Activated T-cell treated with anti-CD3 and anti-CD28 coated beads for 48 hours (primary cell): ENCODE measurements at places on chromosomes 1 and 21.

DNA sequence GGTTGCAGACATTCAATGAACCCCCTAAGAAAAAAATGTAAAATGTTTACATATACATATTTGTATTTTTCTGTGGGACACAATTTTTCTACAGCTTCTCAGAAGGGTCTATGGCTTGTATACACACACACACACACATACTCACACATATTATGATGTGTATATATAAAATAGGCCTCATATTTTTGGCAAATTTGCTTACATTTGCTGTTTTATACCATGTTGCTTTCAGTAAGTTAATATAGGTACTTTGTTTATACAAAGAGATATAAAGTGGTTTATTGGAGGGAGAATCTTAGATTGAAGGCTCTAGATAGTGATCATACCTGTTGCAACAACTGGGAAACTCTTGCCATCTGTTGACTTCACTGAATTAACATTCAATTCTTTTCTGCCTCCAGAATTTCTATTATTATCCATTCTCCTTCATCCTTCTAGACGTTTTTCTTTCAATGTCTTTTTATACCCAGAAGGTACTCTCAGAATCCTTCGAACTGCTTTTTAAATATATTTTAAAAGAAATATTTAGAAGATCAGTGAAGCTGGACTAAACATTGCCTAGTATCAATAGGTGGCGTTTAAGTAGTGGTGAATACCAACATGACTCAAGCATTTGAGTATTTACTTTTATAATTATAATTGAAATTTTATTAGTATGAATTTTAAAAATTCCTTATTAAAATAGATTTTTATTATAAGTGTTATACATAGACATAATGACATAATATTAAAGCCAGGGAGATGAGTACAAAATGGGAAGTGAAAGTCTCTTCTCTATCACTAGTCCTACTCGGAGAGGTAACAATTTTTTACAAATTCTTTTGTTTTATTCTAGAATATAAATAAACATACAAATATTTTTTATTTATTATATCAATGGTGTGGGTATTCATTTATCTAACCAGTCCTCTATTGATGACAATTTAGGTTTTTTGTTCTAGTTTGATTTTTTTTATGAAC lies 10.2 kb downstream of the CD55 start:
- no peak for DNase-seq

DNA sequence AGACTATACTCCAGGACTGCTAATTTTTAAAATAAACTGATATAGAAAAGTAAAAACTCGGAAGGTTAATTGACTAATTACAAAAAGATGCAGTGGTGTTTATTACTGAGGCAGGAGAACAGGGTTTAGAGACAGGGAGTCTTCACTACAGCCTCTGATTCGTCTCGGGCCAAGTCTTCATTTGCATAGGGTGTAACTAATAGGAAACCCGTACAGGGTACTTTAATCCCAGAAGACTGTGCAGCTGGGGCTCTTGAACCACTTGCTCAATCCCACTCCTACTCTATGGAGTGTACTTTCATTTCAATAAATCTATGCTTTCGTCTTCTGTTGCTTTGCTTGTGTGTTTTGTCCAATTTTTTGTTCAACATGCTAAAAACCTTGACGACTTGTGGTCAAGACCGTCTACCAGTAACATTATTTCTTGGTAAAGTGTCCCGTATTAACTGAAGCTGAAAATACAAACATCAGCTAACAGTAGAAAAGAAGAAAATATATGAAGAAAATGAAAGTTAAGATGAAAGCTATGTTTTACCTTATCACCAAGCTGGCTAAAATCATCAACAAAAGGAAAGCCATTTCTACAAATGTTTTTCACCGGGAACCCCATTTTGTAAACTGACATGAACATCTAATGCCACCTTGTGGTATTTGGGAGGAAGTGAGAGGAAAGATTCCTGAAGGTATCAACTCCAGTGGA lies 8.0 kb downstream of the SDHB start:
- DNase-seq = no peak

DNA sequence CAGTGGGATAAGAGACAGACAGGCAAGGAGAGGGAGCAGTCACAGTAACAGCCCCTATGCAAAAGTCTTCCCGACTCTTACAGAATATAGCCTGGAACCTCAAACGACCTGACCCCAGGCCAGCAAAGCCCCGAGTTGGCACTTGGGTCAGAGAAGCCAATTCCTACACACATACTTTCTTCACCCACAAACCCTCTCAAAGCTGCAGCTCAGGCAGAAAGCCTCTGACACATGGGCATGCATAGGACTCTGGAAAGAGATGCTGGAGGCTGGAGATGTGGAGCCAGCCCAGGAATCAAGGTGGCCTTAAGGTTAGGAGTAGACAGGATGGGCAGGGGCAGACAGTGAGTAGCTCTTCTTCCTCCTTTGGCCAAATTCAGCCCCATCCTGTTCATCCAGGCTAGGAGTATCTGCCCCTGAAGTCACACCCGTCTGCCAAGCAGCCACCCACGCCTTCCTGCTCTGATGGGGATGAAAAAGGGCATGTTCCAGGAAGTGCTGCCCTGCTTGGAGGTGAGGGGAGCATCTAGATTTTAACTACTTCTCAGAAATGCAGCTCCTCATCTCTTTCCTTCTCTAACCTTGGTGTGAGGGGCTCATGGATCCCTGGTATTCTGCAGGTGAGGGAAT lies 7.8 kb downstream of the SLC41A1 start:
- DNase-seq = peak; percentile 50

DNA sequence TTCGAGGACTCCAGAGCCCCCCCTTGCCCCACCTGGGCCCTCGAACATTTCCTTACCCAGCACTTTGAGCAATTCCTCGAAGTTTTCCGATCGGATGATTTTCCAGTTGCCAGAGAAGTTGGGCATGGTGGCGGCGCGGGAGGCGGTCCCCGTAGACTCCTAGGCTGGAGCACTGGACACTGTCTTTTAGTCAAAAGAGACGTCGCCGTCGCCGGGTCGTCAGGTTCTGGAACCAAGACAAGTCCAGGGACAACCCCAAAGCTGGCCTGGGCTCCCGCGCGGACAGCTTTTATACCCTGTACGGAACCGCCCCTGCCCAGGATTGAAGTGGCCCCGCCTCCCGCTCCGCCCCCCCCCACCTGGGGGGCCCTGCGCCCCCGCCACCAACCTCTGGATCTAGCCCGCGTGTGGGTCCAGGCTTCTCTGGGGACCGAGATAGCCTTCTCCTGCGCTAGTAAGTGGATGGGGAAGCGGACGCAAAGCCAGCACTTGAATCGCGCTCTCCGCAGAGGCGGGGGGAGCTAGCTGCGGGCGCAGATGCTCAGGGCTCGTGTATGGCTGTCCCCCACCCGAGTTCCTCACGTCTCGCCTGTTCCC lies at the start of gene CRABP2:
Gene CRABP2, minus strand, starts transcription at position 263 of the 597 bp plus-strand sequence. Its CDS starts 137 bp downstream, at position 126.
- DNase-seq = no peak

DNA sequence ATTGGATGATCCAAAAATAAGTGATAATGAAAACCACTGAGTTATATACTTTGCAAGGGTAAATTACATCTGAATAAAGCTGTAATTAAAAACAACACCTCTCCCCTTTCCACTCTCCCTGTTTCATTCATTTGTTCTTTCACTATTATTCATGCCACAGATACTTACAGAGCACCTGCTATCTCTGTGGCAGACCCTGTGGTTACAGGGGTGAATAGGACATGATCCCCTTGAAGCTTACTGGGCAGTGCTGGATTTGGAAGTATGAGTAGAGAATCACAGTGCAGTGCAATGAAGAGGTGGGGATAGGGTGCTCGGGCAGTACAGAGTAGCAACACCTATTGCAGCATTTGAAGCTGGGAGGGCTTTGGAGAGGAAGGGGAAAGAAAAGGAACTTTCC lies 21.7 kb downstream of the ARV1 start:
- no peak for DNase-seq

GRCh38 chr1:167805041-167805556 lies 83.3 kb downstream of the MPZL1 start:
- no peak for DNase-seq

DNA sequence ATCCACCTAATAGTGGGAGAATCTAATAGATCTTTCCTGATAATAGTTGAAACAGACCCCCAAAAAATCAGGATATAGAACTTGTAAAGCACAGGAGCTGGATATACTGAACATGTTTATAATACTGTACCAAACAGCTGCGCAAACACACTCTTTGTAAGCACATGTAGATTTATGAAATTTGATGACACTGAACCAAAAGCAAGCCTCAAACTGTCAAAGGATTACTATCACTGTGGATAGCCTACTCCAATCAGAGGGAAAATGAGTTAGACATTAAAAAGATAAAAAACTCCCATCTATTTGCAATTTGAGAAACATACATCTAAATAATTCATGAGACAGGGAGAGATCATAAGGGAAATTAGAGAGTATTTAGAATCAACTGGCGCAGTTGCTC lies 26.1 kb downstream of the RCAN3 start:
- no peak for DNase-seq

GRCh38 chr1:233735847-233736246 lies 121.9 kb downstream of the KCNK1 start:
- DNase-seq = no peak

DNA sequence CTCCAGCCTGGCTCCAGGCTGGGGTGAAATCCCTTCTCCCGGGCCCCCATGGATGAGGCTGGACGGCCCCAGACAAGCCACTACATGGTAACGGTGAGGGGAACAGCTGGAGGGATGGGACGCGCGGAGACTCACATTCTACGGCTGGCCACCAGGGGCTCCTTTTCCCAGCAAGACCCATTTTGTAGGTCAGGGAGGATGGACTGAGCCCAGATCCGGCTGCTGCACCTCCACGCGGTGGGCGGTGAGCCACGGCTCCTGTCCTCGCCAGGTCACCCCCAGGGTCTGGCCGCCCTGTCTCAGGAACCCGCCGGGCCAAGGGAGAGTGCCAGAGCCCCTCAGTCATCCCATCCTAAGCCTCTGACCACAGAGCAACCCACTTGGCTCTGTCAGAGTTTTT lies 75.0 kb upstream of the ACTRT2 start:
- no peak for DNase-seq

DNA sequence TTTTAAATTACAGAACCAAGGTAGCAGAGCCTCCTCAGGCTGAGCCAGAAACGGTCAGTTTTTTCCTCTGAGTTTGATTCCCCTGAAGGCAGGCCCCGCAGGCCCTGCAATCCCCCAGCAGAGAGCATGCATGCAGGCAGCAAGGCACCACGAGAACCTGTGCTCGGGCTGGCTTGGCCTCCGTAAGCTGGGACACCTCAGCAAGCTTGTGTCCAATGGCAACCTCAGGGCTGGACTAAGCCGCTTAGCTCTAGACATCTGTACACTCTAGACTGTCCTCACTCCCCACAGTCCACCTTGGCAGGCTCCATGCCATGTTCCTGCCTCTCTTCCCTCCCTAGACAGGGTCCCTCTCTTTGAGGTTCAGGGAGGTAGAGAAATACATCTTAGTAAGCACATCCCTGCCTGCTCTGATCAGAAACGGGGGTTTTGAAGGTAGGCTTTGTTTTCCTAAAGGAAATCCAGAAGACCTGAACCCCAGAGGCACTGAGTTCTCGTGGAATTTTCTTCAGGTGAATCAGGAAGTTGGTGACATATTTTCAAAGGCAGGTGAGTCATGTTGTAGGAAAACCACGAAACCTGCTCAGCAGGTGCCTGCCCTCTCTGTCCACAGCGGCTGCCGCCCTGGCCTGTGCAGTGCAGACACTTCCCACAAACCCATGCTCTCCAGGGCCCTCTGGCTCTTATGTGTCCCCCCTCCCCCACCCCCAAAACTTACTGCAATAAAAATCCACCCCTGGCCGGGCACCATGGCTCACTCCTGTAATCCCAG lies 7.0 kb downstream of the TMEM63A start:
- DNase-seq = no peak

DNA sequence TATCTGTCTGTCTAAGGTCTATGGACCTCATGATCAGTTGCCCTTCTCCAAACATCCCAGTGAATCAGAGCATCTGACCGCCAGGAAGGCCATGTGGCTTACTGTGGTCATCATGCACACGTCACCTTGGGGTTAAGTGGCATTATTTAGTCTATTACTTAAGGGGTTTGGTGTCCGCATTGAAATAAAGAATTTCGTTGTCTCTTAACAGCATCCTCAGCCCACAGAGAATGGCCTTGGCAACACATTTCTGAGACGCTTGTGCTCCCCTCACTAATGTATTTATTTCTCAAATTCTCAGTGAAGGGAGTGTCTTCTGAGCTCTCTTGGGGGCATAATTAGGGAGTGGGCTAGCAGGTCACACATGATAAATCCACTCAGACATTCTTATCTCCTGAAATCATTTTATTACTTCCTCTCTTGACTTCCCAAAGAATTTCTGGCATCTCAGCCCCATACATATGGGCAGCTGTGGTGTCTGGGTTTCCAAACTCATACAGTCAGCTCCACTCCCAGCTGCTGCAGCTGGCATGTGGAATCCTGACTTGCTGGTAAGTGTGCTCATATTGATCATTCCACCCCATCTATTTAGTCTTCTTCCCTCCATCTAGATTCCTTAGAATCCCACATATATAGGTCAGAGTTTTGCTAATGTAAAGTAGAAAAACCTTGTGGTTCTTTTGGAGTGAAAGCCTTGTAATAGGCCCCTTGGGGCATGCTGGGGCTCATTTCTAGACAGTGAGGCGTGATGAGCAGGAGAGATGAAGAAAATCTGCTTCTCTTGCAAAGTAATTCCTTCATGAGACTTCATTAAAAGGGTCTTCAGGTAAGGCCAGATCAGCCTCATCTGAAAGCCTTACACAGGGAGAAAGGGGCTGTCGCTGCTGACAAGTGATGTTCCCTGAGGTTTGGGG lies 110.5 kb downstream of the HHAT start:
- no peak for DNase-seq

DNA sequence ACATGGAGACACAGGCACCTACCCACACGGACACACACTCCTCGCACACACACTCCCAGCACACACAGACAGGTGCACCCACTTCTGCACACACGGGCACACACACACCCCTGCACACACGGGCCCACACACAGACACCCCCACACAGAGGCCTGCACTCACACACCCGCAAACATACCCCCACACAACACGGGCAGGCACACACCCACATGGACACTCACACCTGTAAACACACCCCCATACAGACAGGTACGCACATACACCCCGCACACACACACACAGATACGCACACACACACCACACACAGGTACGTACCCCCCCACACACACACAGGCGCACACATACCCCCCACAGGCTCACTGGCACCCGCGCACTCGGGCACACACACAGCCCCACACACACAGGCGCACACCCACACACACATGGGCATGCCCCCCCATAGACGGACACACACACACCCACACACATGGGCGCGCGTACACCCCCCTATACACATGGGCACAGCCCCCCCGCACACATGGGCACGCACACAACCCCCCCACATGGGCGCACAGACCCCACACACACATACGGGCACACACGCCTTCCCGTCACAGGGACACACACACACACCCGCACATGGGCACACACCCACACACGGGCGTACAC lies 6.1 kb downstream of the ATAD3A start:
- no peak for DNase-seq

- no peak for DNase-seq
Observed at GRCh38 chr1:179598631-179599030, 7.0 kb downstream of the TDRD5 start.
